ENCODE measurements at places on chromosomes 4 and X.

GRCh38 chr4:171602638-171603355 lies 210.4 kb upstream of the GALNTL6 start:
- no peak for DNase-seq

- no peak for DNase-seq
Measured at GRCh38 chr4:66949419-66949818, 595.9 kb downstream of the CENPC start.

- peak; percentile 33 for DNase-seq
Measured at GRCh38 chrX:19964017-19964710, 26.7 kb downstream of the BCLAF3 start.

DNA sequence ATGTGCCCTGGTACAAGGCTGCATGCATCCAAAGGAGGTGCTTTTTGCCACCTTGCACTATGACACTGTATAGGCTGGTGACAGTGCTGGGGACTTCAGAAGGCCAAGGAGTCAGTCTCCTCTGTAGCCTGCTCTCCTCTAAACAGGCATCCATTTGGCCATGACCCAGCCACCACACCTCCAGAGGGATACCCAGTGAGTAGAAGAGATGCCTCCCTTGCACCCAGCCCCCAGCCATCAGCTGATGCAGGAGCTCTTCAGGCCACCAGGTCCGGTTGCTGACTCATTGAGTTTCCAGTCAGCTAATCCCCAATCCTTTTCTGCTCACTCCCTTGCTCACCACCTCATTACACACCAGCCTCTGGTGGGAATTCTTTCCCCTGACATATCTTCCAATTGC lies 99.8 kb downstream of the PJA1 start:
- no peak for DNase-seq

- no peak for DNase-seq
Measured at GRCh38 chr4:39502019-39502663, 25.1 kb downstream of the UGDH start.
